Frontal cortex (tissue), 4 donors: ENCODE measurements at places on chromosomes 5 and 9. TPM values are rescaled to one million over a fixed set of nuclear protein-coding genes. Genes with fewer than 3 reads are reported as not detected.

GRCh38 chr5:137142346-137142745, 356.8 kb downstream of the SPOCK1 start:
- DNase-seq = no peak

GRCh38 chr9:106102821-106103220, 408.5 kb downstream of the TMEM38B start:
- no peak for DNase-seq

GRCh38 chr9:74132986-74133385, 364.1 kb upstream of the RORB start:
- DNase-seq = no peak

DNA sequence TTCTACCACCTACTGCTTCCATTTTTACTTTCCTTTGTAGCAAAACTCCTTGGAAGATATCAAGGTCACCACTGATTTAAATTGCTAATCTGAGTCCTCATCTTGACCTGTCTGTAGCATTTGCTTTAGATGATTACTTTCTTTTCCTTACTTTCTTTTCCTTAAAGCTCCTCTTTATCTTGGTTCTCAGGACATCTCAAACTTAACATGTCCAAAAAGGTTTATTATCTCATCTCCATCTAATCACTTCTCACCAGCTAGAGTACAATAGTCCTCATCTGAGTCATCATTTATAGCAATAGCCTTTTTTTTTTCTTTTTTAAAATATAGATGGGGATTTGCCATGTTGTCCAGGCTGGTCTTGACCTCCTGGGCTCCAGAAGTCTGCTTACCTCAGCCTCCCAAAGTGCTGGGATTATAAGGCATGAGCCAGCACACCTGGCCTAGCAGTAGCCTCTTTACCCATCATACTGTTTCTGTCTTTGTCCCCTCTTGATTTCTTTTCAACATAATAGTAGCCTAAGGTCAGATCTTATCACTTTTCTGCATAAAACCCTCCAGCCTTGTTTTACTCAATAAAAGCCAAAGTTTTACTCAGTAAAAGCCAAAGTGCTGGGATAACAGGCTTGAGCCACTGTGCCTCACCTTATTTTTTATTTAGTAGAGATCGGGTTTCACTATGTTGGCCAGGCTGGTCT, 32.9 kb upstream of the GPR21 start:
- no peak for DNase-seq

PDE6A gene
- not detected for total RNA-seq

CTSV gene
- total RNA-seq = 0.41 TPM

MARCOL gene
- total RNA-seq = not detected
